ENCODE measurements at places on chromosomes 1 and 21.

DNA sequence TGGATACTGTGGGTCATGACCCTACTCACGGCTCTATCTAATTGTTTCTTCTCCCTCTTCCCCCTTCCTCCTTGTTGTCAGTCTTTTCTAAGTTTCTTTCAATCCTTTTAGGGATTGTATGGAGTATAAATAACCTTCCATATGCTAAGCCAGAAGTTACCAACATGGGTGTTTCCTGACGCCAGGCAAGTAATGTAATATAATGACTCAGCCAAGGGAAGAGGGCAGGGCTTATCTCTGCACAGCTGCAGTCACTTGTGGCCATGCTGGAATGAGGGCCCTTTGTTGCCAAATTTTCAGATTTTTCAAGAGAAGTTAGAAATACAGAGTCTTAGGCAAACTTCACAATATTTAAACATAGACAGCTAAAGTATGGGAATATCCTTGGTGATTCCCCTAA, 194.6 kb downstream of the ST6GALNAC3 start:
- DNase-seq = no peak

DNA sequence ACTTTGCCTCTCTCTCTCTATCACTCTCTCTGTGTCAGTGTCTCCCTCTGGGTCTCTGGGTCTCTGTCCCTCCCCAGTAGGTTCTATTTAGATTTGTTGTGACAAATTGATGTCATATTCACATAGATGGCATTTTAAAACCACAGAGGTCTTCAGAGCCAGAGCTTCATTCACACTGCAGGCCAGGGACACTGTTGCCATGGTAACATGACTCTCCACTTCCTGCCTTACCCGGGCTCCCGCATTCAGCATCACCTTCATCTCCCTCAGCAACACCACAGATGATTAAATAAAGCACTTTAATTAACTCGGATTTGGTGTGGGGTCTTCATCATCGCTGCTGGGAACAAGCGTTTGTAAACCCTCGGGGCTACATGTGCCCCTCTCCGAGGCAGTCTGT, 132.6 kb downstream of the ETS2 start:
- DNase-seq = peak; percentile 64

DNA sequence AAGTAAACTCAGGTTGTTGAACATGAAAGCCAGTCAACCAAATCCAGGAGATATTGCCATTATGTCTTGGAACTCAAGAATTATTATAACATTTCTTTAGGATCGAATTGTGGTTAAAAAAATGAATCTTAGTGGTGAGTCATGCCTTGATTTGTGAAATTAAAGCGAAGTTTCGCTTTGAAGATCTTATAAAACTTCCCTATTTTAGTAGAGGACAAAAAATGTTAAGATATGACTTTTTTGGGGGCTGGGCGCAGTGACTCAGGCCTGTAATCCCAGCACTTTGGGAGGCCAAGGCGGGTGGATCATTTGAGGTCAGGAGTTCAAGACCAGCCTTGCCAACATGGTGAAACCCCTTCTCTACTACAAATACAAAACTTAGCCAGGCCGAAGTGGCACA, 39.5 kb upstream of the PTBP2 start:
- no peak for DNase-seq

DNA sequence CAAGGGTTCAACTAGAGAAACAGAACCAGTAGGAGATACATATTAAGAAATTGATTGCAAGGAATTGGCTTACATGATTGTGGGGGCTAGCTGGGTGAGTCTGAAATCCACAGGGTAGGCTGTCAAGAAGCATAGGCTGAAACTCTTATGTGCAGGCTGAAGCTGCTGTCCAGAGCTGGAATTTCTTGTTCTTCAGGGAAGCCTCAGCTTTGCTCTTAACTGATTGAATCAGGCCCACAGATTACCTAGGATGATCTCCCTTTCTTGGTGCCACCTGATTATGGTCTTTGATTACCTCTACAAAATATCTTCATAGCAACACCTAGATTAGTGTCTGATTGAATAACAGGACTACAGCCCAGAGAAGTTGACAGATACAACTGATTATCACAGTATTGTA, 22.5 kb upstream of the FRRS1 start:
- DNase-seq = no peak

DNA sequence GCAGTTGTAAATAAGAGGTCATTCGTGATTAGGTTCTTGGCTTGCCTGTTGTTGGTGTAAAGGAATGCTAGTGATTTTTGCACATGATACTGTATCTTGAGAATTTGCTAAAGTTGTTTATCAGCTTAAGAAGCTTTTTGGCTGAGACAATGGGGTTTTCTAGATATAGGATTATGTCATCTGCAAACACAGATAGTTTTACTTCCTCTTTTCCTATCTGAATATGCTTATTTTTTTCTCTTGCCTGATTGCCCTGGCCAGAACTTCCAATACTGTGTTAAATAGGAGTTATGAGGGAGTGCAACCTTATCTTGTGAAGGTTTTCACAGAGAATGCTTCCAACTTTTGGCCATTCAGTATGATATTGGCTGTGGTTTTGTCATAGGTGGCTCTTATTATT, 576.1 kb upstream of the RGS18 start:
- no peak for DNase-seq

- DNase-seq = no peak
These were observed 336.2 kb upstream of the SGIP1 start for GRCh38 chr1:66197785-66198184.

- DNase-seq = no peak
These were observed 285.1 kb upstream of the POU3F1 start for GRCh38 chr1:38331496-38332210.

Data from NCI-H2029 treated with DMSO at 0.1 percent for 48 hours (cell line).